ENCODE measurements at places on chromosomes 7 and 10. TPM values are rescaled to one million over a fixed set of nuclear protein-coding genes. Genes with fewer than 3 reads are reported as not detected.
A peak's percentile ranks its signal among the peaks of the same experiment; 100 is the strongest.

- ATAC-seq: no peak
Observed at GRCh38 chr7:7178906-7179305, 3.4 kb upstream of the C1GALT1 start.

DNA sequence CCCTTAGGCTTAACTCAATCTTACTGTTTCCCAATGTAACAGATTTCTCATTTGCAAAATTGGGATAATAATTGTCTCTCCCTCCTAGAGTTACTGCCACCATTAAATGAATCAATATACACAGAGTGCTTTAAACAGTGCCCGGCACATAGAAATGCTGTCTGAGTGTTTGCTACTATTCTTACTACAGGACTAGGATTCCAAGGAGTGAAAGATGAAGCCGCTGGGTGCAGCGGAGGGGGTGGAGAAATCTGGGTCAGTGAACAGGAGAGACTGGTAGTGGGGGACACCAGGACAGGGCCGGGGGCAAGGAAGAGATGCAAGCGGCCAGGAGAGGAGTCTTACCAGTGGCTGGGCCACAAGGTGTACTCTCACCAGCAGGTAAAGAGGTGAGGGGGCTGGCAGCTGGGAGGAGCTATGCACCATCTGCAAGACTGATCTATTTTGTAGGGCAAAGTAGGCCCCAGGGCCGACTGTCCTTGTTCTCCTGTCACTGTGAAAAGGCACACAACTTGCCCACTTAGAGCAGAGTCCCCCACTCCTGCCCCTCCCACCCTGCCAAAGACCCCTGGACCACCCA, 18.5 kb upstream of the PRRT4 start:
- no peak for ATAC-seq

ITPRID1 gene
- 2.9 TPM for total RNA-seq

LRIT1 gene
- not detected for total RNA-seq

PROSER2 gene
- 5.5 TPM for total RNA-seq

THSD7A gene
- 11.4 TPM for total RNA-seq

- ATAC-seq: peak; percentile 80
Observed at GRCh38 chr7:15489383-15489782, 72.4 kb downstream of the AGMO start.

NPSR1 gene
- not detected for total RNA-seq

DNA sequence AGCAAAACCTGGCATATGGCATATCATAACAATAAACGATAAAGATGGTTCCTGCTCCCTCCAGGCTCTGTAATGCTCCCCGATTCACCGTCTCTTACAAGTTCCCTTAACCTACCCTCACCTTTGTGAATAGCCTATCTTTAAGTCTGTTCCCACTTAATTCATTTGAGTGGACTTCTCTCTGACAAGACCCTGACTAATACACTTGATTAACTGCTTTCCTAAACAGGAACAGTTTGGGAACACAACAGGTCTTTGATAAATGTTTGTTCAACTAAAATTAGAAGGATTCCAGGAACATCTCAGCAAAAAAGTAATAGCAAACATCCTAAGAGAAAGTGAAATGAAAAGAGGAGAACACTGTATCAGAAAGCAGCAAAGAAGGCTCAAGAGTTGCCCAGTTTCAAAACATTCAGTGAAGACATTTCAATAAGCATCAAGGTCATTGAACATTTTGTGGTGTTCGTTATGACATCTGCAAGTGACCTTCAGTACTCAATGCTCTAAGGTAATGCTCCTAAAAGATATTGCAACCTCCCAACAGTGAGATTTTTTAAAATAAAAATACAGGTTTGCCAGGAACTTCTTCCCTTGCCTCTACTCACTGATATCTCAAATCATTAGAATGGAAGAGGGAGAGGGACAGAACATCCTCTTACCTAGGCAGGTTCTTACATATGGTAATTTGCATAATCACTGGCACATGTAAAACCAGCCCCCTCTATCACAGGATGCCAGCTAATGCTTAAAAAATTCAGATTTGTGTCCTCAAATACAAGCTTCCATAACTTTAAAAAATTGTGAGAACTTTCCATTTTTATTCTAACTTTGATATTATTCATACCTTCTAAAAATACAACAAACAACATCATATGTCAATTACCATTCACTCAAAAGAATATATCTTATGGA, 11.4 kb upstream of the ARHGAP12 start:
- no peak for ATAC-seq

DNA sequence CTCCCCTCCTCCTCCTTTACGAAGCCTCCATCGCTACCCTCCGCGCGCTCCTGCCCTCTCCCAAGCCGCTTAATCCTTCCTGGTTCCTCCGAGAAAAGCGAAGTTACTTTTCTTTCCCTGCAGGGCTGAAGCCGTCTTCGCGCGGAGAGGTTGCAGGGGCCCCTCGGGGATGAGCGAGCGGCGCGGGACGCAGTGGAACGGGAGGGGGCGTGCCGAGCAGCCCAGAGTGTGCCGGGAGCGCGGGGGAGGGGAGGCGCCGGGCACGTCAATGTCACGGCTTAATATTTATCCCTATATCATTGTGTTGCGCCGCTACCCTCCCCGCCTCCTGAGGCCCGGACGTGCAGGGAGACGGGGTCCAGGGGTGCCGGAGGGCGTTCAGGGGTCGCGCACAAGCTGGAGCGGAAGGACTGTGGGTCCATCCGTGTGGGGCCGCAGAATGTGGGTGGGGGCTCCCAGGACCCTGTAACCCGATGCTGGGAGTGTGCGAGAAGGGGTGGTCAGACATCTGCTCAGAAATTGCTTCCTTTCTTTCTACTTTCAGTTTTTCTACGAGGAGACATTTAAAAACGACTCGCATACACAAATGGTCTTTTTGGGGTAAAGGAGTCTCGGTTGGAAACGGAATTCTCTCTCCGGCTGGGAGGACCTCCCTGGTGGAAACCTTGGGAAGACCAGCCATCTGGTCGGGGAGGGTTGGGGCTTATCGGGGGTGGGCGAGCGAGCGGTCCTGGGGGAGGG, 2.4 kb downstream of the CDK6 start:
- peak; percentile 45 for ATAC-seq

DNA sequence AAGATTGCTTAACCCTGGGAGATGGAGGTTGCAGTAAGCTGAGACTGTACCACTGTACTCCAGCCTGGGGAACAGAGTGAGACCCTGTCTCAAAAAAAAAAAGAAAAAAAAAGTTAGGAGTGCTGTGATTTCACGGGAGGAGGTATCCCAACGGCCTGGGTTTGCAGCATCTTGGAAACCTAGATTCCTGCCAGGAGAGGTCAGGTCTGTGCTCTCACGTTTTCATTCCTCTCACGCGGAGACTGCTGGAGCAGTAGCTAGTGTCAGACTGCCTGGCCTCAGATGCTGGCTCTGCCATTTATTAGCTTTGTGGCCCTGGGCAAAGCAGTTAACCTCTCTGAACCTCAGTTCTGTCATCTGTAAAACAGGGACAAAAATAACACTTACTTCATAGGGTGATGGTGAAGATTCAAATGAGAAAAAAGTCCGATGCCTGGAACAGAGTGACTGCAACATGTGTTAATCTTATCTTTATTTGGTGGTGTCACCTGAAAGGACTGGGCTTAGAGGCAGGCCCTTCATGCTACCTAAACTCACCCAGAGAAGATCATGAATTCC, 94.9 kb downstream of the GAD2 start:
- ATAC-seq: no peak

DNA sequence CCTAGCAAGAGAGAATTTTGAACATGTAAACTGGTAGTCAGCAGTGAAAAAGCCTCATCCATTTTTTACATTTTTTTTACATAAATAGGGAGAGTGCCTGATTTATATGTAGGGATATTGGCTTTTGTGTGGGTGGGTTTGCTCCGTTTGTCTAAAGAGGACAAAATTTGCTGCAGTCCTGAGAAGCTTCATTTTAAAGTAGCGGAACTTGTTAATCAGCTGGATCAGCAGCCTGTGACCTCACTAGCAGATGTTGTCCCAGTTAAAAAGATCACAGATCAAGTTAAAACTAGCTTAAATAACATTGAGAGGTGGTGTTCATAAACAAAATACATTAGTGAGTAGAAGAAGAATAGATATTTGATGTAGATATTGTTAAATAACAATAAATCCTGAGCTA, 2.6 kb downstream of the ATRNL1 start:
- ATAC-seq: no peak

GRCh38 chr10:74099836-74100235, 50.8 kb downstream of the AP3M1 start:
- ATAC-seq: no peak

- peak; percentile 84 for ATAC-seq
Observed at GRCh38 chr10:110354322-110354766, 49.6 kb upstream of the SMNDC1 start.

SFTPA2 gene
- 0.26 TPM for total RNA-seq

DNA sequence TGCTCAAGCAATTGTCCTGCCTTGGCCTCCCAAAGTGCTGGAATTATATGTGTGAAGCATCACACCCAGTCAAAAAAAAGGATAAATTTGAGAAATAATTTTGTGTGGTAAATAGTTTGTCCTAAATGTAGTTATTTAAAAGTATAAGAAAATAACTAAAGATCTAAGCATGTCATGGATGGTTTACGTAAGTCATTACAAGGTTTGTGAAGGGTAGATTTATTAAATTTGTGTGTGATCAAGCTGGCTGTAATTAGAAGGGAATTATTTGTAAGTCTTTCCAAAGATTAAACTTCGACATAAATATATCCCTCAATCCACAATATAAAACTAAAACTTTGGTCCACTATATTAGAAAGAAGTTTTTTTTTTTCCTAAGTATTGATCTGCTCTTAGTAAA, 28.6 kb downstream of the ORC5 start:
- ATAC-seq: no peak

DNA sequence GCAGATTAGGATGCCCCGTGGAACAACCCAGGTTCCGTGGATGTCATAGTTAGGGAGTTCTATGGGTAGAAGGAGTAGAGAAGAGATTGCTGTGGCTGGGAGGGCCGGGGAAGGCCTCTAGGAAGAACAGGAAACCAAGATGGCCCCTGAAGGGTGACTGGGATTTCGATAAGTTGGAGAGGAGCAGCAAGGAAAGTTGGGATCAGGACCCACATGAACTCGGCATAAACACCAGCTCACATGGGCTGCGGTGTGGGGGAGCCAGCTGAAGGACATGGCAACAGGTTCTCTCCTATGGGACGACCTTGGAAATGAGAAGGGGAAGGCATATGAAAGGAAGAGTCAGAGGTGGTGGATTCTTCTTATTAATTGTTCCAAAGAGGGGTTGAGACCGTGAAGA, 333.7 kb upstream of the SHH start:
- ATAC-seq: no peak

- ATAC-seq: no peak
Observed at GRCh38 chr7:125511310-125511709, 581.7 kb upstream of the POT1 start.

CHN2 gene
- 24.2 TPM for total RNA-seq

GRCh38 chr10:73248259-73248724, 1.2 kb upstream of the DNAJC9 start:
- no peak for ATAC-seq

- no peak for ATAC-seq
Observed at GRCh38 chr10:114492351-114493037, 88.2 kb upstream of the AFAP1L2 start.

GPR85 gene
- total RNA-seq: 5.5 TPM

DNA sequence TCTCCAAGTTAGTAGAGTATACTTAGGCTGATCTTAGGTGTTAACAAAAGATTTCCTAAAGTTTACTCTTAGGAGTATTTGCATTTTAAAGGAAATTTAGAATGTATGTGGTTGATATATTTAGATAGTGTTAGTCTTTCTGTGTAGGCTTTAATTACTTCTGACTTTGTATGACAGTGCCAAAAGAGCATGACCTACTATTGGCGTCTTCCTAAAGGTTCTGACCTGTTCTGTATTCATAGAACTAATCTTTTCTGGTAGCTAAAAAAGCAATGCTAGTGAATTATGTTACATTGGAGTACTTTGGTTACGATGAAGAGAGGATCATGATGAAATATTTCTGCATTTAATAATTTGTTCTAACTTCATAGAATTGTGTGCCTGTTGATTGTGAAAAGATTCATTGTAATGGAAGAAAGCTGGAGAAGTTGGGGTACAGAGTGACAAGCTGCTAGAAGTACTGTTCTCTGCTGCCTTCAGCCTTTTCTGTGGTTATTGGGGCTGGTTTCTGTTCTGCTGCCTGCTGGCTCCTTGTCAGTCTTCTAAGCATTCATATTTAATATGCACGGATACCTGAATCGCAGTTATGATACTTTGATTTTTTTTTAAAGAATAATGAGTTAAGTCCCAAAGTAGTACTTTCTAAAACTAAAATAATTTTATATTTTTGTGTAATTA, 13.2 kb downstream of the WAC start:
- ATAC-seq: no peak

GRCh38 chr7:44654255-44654796, 47.9 kb downstream of the OGDH start:
- ATAC-seq: no peak

MYL10 gene
- not detected for total RNA-seq

DNA sequence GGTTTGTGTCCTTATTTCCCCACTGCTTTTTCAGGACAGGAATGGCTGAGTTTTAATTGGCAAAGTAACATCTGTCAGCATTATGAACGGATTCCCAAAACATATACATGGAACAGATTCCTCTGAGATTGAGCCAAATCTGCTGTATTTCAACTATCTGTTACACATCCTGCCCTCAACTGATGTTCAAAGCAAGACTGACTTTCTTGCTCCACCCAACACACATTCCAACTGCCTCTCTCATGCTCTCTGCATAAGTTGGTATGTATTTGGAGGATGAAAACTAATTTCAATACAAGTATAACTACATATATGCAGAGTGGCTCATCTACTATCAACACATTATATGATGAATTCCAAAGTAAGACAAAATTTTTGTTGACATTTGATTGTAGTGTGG, 342.2 kb downstream of the GATA3 start:
- ATAC-seq: no peak

AKR1C8 gene
- total RNA-seq: not detected

GRCh38 chr10:85429126-85429525, 937.5 kb downstream of the GRID1 start:
- ATAC-seq: no peak

- no peak for ATAC-seq
Observed at GRCh38 chr7:25167262-25167843, 42.3 kb upstream of the CYCS start.

IGF2BP3 gene
- 32.2 TPM for total RNA-seq

MACROH2A2 gene
- total RNA-seq: 18.1 TPM

GRCh38 chr7:34463830-34464229, 194.2 kb upstream of the NPSR1 start:
- no peak for ATAC-seq

- no peak for ATAC-seq
Observed at GRCh38 chr10:71300555-71301370, 18.3 kb upstream of the SLC29A3 start.

DNA sequence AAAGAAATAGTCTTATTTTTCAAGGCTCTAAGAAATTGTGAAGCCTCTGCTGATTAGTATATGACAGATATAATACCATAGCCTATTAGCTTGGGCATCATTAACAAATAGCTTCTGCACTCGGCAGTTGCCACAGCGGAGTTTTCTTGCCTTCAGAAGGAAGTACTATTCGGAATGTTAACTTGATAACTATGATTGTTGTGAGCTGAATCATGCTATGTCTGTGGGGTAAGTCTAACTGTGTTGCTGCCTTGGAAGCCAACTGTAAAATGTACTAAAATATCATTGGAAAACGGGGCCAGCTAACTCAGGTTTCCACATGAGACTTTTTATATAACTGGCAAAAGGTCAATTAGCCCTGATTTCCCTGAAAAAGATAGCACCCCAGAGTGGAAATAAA, 93.2 kb downstream of the TWIST1 start:
- no peak for ATAC-seq

- peak; percentile 41 for ATAC-seq
Observed at GRCh38 chr7:31126976-31127375, 74.9 kb downstream of the ADCYAP1R1 start.

Measured in motor neuron (in vitro differentiated cells).